ENCODE measurements at places on chromosomes 11 and 22.

DNA sequence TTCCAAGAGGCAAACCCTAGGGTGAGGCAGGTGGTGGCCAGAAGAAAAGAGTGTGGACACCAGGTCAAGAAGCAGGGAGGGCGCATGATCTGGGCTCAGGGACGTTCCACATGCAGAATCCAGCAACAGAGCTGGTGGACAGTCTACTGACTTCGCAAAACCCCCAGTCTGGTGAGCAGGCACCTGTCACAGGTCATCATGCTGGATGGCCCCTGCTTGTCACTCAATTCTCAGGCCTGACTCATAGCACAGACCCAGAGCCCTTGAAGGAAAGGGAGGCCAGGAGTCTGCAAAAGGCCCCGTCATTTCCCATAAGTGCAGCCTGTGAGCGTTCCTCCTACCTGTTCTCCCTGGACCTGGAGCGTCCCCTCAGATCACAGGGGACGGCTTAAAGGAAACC, 18.2 kb downstream of the APOL4 start:
- no peak for DNase-seq

GRCh38 chr11:42773729-42774128, 538.1 kb upstream of the API5 start:
- no peak for DNase-seq

DNA sequence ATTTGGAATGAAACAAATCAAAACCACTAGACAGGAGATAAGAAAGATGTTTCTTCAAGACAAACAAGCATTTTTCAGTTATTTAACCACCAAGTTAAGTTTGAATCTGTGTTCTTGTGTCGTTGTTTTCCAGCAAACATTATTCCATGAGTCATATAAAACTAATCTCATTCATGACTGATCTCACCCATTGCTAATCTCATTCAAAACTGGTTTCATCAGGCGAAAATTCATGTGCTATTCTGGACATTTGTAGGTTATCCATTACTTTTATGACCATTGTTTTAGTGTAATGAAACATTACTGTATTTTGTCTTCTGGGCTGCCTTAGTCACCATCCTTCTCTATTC, 221.8 kb downstream of the DDX10 start:
- no peak for DNase-seq

DNA sequence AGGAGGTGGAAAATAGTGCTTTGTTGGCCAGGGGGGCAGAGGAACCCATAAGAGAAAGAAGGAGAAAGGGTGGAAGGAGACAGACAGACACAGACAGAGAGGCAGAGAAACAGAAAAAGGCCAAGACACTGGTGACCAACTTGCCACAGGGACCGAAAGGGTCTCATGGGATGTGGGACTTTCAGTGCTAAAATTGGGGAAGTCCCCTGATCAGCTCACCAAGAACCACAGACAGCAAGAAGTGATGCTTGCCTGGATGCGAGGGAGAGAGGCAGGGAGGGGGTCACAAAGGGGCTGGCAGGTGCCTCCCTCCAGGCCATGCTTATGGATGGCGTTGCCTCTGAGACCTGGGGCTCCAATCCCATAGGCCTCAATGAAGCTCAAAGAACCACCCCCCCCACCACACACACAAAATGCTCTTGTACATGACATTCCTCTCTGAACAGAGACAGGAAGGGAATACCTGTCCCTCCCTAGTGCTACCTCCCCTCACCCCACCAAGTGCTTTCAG, 413.4 kb downstream of the MN1 start:
- no peak for DNase-seq

DNA sequence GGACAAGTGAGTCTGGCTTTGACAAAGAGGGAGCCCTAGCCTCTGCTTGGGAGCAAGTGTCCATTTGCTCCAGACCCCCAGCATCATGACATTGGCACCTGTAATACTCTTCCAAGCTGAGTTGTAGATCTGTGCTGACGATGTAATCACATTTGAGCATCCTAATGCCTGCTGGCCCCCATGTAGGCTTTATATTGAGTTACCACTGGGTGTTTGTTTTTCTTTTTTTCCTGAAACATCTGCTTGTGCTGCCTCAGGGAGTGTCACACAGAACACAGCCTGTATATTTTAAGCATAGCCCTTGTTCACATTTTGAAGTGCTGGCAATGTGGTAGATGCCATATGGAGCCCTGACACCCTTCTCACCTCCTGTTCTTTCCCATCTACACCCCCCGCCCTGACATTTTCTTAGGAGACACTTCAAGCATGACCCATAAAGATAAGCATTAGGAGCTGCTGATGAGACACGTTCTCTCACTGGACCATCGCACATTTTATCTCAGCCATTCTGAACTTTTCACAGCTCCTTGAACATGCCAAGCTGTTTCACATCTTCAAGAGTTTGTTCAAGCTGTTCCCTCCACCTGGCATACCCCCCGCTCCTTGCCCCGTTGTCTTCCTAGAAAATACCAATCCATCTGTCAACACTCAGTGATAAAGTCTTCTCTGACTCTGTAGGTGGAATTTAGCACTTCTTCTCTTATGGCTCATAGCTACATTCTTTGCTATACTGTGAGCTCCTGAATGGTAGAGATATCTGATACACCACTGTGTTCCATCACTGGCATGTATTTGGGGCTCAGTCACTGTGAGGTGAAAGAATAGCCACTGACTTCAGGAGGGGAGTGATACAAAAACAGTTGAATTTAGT, 128.7 kb downstream of the TRIM44 start:
- no peak for DNase-seq

GRCh38 chr11:28140689-28141455, 32.7 kb downstream of the METTL15 start:
- DNase-seq: no peak

- no peak for DNase-seq
Measured at GRCh38 chr11:73156114-73156513, 14.0 kb upstream of the FCHSD2 start.

DNA sequence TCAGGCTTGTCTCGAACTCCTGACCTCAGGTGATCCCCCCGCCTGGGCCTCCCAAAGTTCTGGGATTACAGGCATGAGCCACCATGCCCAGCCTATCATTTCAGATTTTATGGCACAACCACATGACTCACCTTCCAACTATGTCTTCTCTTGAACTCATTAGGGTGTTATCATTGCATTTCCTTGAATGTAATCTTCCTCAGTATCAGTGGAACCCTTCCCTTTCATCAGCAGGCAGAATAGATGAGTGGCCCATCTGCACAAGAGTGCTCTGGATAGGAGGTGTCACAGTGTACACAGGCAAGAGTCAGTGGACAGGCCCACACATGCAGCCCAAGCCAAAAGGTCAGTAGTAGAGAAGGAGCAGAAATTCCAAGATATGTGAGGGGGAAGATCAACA, 29.1 kb upstream of the AQP11 start:
- no peak for DNase-seq

- DNase-seq: no peak
Measured at GRCh38 chr22:49582678-49583077, 245.0 kb downstream of the BRD1 start.

GRCh38 chr11:116849486-116849885, 12.1 kb upstream of the APOA1 start:
- DNase-seq: no peak

DNA sequence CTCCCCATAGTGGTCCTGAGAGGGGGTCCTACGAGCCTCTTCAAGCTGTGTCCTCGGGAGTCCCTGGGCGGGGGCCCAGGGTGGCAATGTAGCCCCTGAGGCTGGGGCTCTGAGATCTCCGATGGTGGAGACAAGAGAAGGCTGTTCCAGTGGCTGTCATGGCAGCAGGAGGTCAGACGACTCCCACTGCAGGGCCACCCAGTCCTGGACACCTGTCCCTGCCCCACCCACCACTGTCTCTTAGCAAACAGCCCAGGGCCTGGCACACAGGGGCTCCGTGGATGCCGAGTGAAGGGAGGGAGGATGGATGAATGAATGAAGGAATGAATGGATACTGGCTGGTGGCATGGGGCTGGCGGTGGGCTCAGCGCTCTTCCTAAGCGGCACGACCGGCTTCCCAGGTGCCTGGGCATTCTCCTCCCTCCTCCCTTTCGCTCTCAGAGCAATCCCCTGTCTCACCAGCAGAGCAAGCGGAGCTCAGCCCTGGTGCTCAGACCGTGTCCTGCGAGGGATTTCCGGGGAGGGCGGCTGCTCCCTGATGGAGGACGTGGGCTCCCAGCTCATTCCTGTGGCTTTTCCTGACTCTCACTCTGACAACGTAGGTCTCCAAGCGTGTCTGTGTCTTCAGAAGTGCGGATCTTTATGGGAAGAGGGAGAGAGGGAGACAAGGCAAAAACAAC, 1272.6 kb downstream of the BRD1 start:
- no peak for DNase-seq

GRCh38 chr22:28450109-28450508, 229.5 kb downstream of the TTC28 start:
- DNase-seq: no peak

Data from thoracic aorta (tissue), 2 donors.